Activated T-helper 2 cell treated with anti-CD3 and anti-CD28 coated beads, Interferon-gamma antibody, Interleukin-2, Interleukin-4, amounts not matched to agents 10 μg/mL and 5 μg/mL and 100 μg/mL, durations not matched to agents 14 hours and 24 hours and 36 hours (primary cell): ENCODE measurements at places on chromosomes 1 and 21.

GRCh38 chr1:196412326-196412725, 195.9 kb downstream of the KCNT2 start:
- DNase-seq, result no peak

- DNase-seq, result no peak
Measured at GRCh38 chr1:48761411-48761810, 15.3 kb downstream of the BEND5 start.

DNA sequence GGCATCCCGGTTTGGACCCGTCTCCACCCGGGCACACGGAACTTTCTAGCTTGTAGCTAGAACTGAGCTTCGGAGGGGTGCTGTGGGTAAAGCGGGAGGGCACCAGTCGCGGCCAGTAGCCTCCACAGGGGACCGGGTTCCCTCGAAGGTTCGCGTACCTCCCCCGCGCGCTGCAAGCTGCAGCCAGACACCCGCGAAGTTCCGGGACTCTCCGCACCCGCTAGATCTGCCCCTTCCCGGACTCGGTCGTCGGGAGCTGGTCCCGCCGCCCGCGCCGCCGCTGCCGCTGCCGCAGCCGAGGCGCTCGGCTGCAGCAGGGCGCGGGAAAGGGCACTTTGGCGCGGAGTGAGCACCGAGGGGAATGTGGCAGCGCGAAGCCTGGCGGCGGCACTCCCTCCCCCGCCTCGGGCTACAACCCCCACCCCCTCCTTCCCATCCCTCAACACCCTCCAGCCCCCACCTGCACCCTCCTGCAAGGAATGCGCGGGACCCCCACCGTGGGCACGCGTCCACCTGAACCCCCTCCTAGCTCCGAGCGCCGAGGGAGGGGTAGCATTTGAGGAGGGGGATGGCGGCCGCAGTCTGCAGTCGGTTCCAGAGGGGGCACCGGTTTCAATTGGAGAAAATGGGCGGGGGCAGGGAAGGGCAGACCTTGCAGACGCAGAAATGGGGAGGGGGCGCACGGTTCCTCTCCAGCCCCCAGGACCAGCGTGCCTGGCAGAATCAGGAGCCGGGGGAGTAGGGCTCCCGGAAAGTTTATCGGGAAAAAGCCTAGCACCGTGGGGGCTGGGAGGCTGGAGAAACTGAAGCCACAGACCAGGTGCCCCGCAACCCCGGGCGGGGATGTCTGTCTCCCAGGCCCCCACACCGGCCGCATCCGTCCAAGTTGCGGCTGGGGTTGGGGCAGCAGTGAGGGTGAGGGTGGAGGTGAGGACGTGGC, 968 bp downstream of the CSMD2 start:
- no peak for DNase-seq

DNA sequence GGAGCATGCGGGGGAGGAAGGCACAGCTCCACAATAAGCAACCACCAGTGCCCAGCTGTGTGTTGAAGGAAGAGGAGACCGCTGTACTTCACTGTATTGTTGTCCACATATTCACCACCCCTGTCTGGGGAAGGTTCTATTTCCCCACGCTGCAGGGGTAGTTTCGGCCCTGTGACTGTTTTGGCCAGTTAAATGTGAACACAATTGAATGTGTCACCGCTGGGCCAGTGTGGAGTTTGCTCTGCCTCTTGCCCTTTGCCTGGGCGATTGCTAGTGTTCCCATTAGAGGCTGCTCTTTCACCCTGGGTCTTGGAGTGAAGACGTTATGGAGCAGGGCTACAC, 32.6 kb downstream of the UBE4B start:
- no peak for DNase-seq

GRCh38 chr1:53606651-53607051, 132.3 kb downstream of the GLIS1 start:
- DNase-seq, result no peak
